RPMI8226 (cell line): ENCODE measurements at places on chromosomes 16 and 17.

- no peak for DNase-seq
Measured at GRCh38 chr16:62021161-62021581, 15.1 kb downstream of the CDH8 start.

- no peak for DNase-seq
Measured at GRCh38 chr17:7818746-7819645, 15.0 kb upstream of the KDM6B start.

GRCh38 chr16:4454623-4455022 lies 19.8 kb downstream of the NMRAL1 start:
- DNase-seq: no peak

DNA sequence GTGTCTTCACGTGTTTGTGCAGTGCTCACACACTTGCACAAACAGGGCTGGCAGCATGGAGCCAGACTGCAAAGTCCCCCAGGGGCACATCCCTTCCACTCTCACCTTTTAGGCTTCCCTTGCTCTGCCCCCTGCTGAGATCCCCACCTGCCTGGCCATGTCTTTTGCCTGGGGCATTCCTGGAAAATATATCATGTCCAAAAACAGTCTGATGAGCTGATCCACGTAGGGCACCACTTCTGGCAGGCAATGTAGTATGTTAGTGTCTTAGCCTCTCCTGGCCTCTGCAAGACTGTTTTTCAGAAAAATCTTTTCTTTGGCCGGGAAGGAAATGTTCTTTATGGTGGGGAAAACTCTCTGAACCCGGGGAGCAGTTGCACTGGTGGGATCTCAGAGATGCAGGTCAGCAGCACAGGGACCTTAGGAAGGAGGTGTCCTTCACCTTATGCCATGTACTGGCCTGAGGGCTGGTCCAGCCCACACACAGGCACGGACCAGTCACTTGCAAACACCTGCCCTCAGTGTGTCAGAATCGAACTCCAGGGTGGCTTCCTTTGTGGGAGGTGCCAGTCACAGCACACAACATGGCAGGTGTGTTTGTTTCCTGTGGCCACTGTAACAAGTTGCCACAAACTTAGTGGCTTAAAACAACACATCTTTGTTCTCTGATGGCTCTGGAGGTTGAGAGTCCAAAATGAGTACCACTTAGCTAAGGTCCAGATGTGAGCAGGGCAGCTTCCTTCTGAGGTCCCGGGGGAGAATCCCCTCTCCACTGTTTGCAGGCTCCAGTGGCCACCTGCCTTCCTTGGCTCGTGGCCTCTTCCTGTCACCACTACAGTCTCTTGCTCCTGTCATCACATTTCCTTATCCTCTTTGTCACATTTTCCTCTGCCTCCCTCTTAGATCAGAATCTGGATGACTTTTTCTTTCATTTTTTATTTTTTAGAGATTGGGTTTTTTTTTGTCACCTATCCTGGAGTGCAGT lies 46.6 kb downstream of the MPRIP start:
- DNase-seq: no peak

DNA sequence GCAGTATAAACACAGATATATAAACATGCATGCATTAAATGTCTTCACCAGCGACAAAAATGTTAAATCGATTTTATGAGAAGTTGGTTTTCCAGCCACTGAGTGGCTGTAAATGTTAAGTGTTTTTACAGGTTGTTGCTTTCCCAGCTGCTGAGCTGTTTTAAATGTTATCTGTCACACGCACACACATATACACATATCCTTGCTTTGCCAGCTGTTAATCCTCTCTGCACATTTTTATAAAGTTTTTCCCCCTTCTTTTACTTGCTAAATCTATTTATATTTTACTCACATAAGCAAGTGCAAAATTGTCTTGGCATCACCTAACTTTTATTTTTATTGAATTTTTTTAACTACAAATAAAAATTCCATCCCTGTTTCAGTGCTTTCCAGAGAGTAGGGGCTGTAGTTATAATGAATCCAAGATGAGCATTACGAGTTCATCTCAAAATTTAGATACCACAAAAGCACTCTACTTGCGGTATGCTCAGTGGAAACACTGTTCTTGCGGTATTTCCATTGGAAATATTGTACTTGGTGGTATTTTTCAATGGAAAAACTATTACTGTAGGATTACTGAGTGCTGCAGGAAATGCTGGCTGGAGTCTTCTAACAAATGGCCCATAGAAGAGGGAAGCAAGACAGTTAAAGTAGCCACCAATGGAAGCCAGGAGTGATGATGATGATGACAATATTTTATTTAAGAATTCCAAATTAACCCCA lies 124.9 kb upstream of the KCNJ16 start:
- no peak for DNase-seq

DNA sequence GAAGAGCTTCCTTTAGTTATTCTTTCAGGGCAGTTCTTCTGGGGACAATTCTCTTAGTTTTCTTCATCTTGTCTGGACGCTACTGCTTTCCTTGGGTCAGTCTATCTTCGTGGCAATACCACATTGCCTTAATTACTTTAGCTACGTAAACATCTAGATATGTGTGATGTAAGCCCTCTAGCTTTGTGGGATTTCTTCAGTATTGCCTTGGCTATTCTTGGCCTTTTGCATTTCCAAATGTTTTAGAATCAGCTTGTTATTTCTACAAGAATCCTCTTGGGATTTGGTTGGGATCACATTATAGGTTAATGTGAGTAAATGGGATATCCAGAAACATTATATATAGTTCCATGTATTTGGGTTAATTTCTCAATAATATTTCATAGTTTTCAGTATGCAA lies 9.0 kb upstream of the ST6GALNAC2 start:
- no peak for DNase-seq

DNA sequence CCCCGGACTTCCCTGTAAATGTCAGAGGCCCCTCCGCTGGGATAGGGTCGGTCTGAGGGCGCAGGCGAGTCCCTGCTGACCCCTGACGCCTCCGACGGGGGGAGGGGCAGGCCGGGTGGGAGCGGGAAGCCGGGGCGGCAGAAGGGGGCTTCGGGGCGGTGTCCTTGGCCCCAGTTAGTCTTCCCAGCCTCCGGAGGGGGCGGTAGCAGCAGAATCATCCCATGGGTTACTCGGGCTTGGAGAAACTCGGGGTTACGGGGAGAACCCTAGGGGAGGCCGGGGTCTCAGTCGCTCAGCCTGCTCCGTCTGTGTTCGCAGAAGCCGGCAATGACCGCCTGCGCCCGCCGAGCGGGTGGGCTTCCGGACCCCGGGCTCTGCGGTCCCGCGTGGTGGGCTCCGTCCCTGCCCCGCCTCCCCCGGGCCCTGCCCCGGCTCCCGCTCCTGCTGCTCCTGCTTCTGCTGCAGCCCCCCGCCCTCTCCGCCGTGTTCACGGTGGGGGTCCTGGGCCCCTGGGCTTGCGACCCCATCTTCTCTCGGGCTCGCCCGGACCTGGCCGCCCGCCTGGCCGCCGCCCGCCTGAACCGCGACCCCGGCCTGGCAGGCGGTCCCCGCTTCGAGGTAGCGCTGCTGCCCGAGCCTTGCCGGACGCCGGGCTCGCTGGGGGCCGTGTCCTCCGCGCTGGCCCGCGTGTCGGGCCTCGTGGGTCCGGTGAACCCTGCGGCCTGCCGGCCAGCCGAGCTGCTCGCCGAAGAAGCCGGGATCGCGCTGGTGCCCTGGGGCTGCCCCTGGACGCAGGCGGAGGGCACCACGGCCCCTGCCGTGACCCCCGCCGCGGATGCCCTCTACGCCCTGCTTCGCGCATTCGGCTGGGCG lies 542 bp downstream of the GUCY2D start:
- DNase-seq: no peak

GRCh38 chr17:82687871-82688270 lies 10.6 kb downstream of the RAB40B start:
- no peak for DNase-seq

DNA sequence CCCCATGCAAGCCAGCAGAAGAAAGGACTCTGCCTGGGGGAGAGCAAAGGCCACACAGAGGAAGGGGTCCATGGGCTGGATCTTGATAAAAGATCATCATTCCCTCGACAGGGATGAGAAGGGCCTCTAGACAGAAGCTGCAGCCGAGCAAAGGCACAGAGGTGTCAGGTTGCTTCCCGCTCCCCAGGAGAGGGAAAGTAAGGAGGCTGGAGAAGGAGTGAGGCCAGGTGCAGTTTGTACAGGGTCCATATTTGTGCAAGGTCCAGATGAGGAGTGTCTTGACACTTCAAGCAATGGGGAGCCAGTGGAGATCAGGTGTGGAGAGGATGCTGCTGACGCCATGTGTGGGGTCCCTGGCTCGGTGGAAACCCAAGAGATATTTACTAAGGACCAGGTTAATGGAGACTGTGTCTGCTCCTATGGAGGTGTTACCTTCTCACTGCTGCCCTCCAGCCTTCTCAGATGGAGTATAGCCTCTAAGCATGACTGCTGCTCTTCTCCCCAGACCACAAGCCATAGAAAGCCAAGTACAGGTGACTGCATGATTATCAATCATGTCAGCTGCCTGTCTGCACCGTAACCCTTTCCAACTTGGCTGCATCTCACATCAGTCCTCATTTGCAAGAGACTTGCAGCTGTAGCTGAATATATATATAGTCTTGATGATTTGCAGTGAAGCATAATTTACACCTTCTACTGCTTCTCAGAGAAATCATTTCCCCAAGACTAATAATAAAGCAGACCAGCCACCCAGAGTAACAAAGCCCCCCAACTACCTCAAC lies 21.1 kb downstream of the GAS7 start:
- no peak for DNase-seq

- no peak for DNase-seq
Measured at GRCh38 chr16:86789621-86790051, 211.3 kb downstream of the FOXL1 start.

DNA sequence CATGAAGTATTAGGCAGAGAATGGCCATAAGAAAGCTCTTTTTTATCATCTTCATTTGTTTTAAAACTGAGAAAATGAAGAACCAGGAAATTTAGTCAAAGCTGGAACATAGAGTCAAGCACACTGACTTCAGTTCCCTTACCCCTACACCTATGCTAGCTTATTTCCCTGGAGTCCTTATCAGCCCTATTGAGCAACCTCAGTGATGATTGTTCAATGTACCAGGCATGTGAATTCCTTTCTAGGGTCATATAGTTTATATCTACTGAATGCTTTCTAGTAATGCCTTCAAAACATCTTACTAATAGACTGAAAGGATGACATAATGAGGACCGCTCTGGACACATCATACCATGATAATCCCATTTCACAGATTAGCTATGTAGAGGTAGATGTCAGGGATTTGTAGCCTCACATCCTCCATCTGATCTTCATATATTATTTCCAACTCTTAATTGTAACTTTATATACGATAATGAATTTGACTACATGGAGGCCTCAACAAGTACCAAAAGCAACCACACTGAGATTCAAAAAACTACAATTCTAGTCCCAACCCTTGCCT lies 460.4 kb upstream of the DYNLRB2 start:
- DNase-seq: no peak

DNA sequence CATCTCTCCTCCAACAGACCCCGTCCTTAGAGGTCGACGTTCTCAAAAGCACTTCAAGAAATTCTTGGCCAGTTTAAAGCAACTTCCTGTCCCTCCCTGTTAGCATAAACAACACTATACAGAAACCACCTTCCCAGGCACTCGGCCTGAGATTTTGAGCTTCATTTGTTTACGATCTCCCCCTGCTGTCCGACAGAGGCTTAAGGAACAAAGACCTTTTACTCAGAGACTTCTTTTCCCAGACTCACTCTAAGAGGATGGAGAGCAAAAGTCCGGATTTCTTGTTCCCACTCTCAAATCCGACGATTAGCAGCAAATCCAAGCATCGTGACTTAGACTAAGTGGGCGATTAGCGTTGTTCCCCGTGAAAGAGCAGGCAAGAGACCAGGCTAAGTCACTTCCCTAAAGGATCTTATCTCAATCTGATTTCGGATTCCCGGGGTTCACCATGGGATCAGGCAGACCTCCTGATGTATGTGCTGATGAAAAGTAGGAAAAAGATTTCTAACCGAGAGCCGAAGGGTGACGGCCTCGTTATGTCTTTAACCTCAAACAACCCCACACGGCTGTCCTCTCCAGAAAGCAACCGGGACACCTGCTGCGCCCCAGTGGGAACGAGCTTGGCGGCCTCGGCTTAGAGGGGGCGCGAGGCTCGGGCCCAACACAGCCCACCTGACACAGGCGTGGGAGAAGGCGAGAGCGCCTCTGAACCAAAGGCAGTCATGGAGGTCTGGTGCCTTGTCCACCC lies 598 bp downstream of the INPP5K start:
- DNase-seq: peak; percentile 72

GRCh38 chr16:71296584-71297340 lies 7.6 kb upstream of the CMTR2 start:
- DNase-seq: no peak

DNA sequence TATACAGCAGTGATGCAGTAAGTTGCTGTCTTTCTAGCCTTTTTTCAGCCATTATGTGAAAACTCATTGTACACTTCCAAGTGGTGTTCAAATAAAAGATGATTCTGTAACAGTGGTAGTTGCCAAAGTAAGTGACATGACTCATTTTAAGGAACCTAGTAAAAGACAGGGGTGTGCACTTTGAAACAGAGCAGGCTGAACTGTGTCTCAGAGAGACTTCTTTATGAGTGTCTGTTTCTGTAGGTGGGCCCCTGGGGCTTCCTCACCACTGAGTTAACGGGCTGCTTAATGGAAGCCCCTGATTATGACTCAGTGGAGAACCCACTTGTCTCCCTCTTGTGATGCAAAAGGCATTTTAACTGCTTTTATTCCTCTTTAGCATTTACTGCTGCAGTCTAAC lies 147.3 kb downstream of the PCTP start:
- DNase-seq: no peak

DNA sequence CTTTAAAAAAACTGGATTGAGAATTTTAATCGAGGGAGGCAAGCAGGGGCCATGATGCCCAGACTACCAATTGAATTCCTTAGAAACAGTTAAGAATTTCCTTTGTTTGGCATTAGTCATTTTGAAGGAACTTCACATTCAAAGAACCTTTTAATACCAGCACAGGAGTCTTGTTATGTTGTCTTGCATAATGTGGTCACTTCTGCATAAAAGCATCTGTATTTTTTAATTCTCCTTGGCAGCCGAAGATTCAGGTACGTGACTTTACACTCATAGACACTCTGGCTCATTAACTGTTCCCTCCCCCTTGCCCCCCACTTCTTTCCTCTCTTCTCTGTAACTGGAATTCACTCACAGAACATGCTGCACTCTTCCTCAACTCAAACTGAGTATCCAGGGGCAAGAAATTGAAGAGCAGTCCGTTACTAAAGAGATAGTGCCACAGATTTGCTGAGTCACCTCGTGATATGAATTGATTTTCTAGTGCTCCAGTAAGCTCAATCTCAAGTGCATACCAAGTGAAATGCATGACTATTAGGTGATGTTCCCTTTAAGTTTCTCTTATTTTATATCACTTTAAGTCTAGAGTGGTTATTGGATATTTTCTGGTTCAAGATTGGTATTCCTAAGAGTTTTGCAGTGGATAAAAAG lies 572.2 kb upstream of the SOX9 start:
- no peak for DNase-seq
